ENCODE measurements at places on chromosomes 5 and 9.

- no peak for DNase-seq
Observed at GRCh38 chr5:37971483-37972024, 131.7 kb upstream of the GDNF start.

DNA sequence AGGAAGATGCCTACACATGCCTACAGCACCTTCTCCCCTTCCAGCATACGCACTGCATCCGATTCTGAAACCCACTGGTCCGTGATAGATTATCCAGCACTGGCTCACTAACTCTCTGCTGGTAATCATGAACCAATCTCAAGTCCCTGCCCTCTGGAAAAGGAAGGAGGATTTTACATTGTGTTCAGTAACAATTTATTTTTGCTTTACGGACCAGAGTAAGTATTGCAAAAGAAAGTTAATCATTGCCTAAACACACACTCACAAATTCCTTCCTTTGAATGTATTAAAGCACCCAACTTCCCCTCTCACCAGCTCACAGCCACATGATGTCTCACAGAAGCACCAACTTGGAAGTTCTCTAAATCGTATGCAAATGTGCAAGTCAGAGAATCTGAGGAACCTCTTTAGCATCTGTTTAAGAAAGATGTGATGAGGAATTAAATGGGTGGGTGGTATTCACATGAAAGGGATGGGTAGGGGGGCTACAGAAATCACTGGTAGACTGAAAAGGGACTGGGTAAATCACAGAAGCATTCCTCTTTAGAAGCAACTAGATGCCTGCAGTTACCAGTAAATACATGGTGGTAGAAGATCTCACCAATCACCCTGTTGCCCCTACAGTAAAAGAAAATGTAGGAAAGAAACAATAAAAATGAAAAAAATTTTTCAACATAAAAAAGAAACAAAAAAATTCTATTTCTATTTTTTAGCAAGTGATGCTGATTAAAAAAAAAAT is 8.4 kb downstream of the GNAQ start:
- DNase-seq: no peak

DNA sequence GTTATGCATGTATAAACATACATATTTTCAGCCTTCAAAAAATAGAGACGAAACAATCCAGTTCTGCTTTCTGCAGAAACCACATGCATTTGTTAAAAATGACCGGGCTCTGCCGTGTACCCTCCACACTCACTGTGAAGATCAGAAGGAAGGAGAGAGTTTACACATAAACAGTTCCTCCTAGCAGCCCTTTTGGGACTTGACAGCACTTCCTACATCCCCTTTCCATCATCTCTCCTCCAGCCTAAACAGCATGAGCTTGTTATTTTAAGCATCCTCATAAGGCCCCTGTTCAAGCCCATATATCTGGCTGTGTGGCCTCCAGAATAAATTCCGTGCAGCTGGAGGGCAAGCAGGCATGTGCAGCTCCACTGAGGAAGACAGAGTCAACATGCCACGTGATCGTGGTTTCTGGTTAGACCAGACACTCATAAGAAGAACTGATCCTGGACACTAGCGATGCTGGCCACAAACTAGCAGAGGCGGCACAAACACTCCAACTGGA is 42.2 kb downstream of the NIPAL4 start:
- no peak for DNase-seq

DNA sequence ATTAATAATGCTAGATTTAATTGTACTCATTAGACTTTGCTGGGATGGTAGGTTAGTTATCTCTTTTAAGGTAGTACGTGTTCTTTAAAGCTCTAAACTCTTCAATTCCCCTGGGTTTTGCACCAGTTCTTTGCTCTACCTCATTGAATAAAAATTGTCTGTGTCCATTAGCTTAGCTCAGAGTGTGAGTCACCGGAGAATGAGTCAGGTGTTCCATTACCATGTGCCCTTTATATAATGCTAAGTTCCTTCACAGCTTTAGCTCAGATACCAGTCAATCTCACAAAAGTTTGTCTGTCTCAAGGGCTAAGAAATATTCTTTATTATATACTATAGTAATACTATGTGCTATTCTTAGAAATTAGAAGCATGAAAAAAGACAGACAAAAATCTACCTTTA is 339.4 kb downstream of the PRELID2 start:
- DNase-seq: no peak

GRCh38 chr5:89723907-89724306 is 685.6 kb downstream of the CETN3 start:
- DNase-seq: no peak

GRCh38 chr9:93207860-93208734 is 24.2 kb downstream of the WNK2 start:
- DNase-seq: no peak

DNA sequence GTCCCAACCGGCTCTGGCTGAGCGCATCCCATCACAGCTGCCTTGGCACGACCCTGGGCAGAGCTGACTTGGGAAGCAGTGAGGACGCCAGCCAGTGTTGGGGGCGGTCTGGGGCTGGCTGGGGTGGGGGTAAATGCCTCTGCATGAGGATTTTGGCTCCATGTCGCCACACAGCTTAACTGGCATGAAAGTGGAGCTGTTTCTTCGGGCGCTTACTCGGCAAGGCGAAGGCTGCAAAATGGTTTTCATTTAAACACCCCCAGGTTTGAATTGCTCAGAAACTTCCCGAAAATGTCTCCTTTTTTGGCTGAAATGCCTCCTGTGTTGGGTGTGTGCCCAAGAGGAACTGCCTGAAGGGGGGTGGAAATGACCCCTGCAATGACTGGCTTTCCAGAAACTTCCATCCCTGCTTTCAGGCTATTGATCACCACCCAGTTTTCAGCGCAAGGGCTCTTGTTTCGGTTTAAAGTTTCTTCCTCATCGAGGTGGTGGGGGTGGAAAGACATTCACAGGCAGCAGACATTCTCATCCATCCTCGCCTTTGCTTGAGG is 38.3 kb downstream of the PTGES start:
- no peak for DNase-seq

- DNase-seq: no peak
Observed at GRCh38 chr5:176647843-176648473, 674 bp downstream of the TSPAN17 start.

DNA sequence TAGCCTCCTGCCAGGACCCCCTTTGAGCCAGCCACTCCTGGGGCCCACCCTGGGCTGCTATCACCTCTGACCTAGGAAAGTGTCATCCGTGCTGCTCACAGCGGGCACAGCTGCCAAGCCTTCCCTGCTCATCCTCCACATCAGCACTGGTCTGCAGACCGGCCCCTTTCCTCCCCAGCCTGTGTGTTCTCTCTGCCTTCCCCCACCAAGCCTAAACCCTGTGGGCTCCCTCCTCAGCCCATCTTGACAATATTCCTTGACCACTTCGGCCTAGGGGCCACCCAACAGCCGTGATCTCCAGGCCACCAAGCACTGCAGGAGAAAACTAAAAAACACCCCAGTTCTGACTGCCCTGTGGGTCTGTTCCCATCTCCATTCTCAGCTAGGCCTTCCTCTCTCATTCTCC is 135.1 kb downstream of the DAB2IP start:
- no peak for DNase-seq

DNA sequence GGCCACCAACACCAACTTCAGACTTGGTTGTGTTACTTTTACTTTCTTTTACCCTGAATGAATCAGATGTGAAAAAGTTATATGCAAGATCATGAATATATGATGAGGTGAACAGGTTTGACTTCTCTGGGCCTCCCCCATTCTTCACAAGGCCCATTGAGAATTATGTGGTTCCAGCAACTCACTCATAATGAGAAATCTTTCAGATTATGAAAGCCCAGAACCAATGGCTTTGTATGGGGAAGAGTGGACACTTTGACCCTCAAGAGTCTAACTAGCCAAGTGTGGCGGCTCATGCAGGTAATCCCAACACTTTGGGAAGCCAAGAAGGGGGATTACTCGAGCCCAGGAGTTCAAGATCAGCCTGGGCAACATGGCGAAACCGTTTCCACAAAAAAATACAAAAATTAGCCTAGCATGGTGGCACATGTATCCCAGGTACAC is 16.1 kb upstream of the LNPEP start:
- no peak for DNase-seq

- DNase-seq: no peak
Observed at GRCh38 chr9:128847803-128848202, 18.2 kb upstream of the SPOUT1 start.

DNA sequence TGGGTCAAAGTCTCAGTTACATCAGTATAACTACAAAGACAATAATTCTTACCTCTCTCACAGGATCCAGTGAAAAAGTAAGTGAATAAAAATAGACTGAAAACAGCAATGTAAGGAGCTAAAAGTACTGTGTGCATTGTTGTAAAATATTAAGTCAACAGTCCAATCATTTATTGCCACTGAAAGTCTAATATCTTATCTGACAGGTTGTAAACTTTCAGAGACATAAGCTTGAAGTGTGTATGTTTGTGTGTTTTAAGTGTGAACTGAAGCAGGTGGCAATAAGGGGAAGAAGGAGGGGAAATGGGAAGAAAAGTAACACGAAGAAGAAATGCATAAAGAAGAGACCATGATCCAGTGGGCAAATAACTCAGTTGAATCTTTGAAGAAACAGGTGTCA is 229.7 kb upstream of the TAS2R1 start:
- no peak for DNase-seq

- DNase-seq: no peak
Observed at GRCh38 chr5:43020399-43020746, 19.7 kb downstream of the ANXA2R start.

DNA sequence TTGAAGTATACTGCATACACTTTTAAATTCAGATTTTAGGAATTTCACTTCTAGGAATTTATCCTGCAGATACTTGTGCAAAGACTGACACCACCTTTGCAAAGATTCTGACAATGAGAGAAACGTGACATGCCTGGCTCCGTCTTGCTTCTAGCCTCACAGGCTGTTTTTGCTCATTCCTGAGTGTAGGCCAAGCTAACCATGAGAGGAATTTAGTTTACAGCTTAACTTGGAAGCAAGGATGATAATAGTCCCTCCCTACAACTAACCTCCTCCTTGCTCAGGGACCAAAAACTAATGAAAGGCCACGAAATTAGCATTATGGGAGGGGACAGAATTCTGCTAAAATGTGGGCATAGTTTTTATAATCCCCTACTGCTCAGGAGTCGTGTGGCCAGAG is 31.1 kb downstream of the C5orf22 start:
- no peak for DNase-seq

GRCh38 chr5:77812926-77813589 is 36.9 kb upstream of the TBCA start:
- DNase-seq: no peak

DNA sequence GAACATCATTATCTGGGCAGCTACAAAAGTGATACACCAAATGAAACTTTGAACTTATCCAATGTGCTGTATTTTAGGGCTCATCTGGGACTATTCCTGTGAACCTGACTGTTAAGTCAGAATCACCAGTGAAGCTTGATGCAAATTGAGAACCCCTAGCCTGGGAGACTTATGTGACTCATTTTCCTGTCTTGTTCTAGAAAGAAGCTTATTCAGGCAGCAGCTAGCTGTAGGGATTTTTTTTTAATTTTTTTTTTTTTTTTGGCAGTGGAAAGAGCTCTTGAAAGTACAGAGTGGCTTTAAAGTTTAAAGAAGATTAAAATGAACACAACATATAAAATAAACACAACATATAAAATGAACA is 81.1 kb upstream of the TNFAIP8 start:
- DNase-seq: no peak

DNA sequence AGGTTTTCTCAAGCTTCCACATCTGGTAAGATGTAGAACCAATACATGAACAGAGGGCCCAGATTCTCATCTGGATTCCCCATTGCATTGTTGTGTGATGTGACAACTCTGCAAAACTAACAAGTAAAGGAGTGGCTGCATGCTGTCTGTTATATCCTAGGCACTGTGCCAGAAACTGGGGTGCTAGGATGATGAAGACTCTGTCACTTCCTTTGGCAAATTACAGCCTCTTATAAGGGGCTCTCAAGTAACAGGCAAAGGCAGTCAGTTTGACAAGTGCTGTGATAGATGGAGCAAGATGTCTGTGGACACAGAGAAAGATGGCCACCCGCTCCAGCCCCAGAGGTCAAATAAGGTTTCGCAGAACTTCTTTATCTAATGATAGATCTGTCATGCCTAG is 115.7 kb downstream of the PAPPA start:
- DNase-seq: no peak

DNA sequence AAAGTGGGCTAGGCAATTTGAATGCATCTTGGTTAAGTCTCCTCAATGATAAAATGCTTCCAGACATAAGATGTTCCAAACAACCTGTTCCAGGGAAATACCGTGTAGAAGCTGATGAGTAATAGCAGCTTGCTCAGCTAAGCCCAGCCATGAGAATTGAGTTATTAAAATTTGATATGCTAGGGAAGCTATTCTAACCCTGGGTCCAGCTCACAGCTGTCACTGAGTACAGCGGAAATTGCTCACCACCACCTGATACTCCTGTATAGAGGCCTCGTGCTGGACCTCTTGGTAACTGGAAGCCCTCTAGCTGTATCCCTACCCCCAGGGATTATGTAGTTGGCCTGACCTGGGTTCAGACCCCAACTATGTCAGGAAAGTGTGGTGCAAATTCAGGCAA is 521.3 kb upstream of the TRPC7 start:
- no peak for DNase-seq

DNA sequence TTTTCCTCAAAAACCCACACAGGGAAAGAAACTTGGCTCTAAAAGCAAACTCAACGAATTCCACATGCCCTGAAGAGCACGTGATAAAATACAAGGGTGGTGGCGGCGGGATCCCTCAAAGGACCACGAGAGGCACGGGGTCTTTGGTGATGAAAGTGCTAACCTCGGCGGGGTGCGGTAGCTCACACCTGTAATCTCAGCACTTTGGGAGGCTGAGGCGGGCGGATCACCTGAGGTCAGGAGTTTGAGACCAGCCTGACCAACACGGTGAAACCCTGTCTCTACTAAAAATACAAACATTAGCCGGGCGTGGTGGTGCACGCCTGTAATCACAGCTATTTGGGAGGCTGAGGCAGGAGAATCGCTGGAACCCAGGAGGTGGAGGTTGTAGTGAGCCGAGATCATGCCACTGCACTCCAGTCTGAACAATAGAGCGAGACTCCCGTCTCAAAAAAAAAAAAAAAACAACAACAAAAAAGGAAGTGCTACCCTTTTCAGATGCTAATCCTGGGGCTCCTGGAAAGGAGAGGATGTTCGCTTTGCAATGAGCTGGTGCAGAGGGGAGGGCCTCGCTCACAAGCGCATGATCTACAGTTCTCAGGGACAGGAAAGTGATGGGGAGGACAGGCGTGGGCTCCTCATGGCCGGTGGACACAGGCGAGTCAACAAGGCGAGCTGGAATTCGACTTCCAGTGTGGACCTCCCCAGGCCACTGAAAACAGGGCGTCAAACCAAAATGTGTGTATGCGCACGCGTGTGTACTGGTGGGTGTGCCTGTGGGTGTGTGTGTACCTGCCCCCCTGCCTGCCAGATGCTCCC is 54.1 kb downstream of the USP20 start:
- no peak for DNase-seq

DNA sequence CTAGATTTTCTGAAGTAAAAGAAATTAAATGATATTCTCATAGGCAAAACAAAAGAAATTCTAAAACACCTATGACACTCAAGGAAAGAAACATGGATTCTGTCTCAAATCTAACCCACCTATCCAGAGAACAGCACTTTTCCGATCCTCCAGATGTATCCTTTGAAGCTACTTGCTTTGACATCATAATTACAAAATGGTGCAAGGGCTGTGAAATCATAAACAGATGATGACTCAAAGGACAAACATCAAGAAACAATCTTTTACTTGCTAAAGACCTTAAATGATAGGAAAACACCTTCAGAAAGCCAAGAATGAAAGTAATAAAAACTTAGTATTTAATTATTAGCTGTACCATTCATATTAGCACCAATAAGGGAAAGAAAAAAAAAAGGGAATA is 202.6 kb downstream of the DENND1A start:
- DNase-seq: no peak
